ENCODE measurements at places on chromosomes 11 and 22.

DNA sequence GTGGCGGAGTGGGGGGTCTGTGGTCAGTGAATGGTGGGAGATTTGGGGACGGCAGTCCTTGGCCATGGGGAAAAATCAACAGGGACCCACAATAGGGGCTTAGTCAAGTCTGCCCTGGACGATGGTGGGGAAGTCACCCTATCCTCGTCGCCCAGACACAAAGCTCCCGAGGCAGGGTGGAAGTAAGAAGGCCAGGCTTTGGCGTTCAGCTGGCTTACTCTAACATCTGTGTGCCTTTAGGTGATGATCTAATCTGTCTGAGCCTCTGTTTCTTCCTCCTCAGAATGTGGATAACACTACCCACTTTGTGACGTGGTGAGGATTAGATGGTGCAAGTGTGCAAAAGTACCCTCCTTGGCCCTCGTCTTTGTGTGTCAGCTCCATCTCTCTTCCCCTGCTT, 192.2 kb downstream of the ST3GAL4 start:
- peaks cover 20% of the 10 kb centered on the region for H3K4me1 ChIP-seq
- no peak overlapping the region for H3K27ac ChIP-seq
- no peak for DNase-seq
- H3K27me3 ChIP-seq, result no peaks in the 10 kb centered on the region

DNA sequence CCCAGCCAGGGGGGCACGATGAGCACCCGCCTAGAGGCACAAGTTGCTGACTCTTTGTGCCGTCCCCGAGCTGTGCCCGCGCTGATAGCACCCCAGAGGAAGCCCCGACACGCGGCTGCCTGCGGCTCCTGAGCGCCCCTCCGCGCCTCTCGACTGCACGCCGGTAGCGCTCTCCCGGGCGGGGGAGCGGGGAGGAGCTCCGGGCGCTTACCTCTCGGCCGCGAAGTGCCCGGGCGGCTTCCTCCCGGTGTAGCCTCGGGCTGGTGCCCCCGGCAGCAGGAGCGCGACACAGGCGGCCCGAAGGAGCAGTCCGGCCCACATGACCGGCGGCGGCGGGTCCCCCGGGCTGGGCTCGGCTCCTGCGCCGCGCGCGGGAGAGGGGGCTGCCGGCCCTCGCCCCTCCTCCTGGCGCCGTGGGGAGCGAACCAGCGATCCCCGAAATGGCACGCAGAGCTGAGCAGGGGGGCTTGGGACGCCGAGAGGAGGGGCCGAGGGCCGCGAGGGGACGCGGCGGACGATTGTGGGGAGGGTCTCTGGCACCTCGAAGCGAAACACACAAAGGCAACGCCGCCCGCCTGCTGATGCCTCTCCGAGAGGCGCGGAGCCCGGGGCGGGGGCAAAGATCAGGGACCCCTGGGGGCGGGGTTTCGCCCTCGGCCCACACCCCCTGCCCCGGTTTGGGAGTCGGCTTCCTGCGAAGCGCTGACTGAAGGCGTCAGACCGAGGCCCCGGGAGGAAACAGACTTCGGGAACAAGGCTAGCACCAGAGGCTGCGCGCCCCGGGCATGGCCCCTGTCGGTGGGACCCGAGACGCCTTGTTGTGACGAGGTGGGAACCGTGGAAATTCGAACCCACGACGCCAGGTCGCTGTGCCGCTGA, at the start of gene VWCE:
TSS of gene VWCE (minus strand) at position 600 of the 879 bp plus-strand sequence. CDS start at position 321, 279 bp downstream.
- H3K36me3 ChIP-seq, result peaks cover 10% of the 10 kb centered on the region
- H3K27me3 ChIP-seq, result no peaks in the 10 kb centered on the region
- H3K4me3 ChIP-seq, result peak within 1 kb of the TSS; percentile 70
- peak within 1 kb of the TSS; percentile 74 for H3K27ac ChIP-seq
- peaks cover 50% of the 10 kb centered on the region for H3K4me1 ChIP-seq

GRCh38 chr11:78349114-78349513, 68.5 kb downstream of the GAB2 start:
- no peak for DNase-seq
- no peaks in the 10 kb centered on the region for H3K36me3 ChIP-seq
- no peaks in the 10 kb centered on the region for H3K27me3 ChIP-seq
- peak overlapping the region; percentile 68 for H3K27ac ChIP-seq
- H3K4me3 ChIP-seq, result no peak overlapping the region

- no peaks in the 10 kb centered on the region for H3K27me3 ChIP-seq
- no peak overlapping the region for H3K4me3 ChIP-seq
- DNase-seq, result no peak
- no peaks in the 10 kb centered on the region for H3K4me1 ChIP-seq
- H3K27ac ChIP-seq, result no peak overlapping the region
Measured at GRCh38 chr11:96964661-96965060, 574.8 kb downstream of the JRKL start.

DNA sequence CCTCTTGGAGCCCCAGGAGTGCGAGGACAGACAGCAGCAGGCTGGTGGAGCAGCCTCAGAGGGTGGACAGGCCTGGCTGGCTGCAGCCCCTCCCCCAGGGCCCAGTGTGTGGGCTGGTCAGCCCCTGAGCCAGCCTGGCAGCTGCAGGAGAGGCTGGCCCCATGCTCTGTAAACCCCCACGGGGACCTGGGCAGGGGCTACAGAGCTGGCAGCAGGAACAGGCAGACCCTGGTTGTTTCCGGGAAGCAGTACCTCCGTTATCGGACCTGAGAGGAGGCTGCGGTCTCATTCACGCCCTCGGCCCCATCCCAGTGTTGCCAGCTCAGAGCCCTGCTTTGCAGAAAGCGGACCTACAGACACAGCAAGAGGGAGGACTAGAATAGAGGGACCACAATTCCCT, 38.5 kb upstream of the COMT start:
- peaks cover 2% of the 10 kb centered on the region for H3K36me3 ChIP-seq
- no peaks in the 10 kb centered on the region for H3K4me1 ChIP-seq
- DNase-seq, result no peak
- H3K4me3 ChIP-seq, result no peak overlapping the region
- H3K27ac ChIP-seq, result no peak overlapping the region

DNA sequence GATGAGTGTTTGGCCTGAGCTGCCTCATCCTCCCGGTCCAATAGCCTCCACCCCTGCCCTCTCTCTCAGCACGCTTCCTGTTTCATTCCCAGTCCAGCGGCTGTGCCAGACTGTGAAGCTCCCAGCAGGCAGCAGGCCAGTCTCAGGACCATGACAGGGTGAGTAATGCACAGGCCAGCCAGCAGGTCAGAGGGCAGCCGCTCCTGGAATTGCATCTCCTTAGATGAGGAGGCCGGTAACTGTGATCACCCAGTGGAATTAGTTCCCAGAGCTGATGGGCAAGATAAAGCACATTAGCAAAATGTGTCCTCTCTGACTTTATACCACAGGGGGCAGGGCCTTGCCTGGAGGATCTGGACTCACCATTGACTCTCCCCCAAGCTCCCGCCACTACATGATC, 251.2 kb downstream of the ETS1 start:
- H3K27ac ChIP-seq, result no peak overlapping the region
- H3K4me1 ChIP-seq, result peaks cover 9% of the 10 kb centered on the region
- no peaks in the 10 kb centered on the region for H3K36me3 ChIP-seq

- no peak overlapping the region for H3K4me3 ChIP-seq
- no peaks in the 10 kb centered on the region for H3K36me3 ChIP-seq
- no peaks in the 10 kb centered on the region for H3K27me3 ChIP-seq
- H3K4me1 ChIP-seq, result no peaks in the 10 kb centered on the region
- no peak overlapping the region for H3K27ac ChIP-seq
Measured at GRCh38 chr11:109123816-109124787, 297.9 kb upstream of the C11orf87 start.

DNA sequence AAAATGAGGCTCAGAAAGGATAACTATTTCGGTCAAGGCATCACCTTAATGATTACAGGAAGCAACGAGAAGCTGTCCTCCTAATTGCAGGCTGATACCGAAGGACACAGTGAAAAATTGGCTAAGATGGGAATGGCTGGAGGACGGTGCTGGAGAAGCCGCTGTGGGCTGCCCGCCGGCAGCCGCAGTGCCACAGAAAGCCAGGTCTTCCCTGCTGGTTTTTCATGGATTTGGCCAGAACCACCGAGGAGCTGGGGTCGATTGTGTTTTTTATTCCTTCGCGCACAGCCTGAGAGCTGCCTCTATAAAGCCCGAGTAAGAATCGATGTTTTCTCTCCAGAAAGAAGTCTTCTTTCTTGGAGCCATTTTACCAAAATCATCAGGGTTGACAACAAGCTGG, 1484.2 kb downstream of the BRD1 start:
- no peaks in the 10 kb centered on the region for H3K36me3 ChIP-seq
- no peak for DNase-seq
- H3K27ac ChIP-seq, result no peak overlapping the region
- no peaks in the 10 kb centered on the region for H3K4me1 ChIP-seq

- H3K27me3 ChIP-seq, result no peaks in the 10 kb centered on the region
- peaks cover 8% of the 10 kb centered on the region for H3K4me1 ChIP-seq
- no peak overlapping the region for H3K4me3 ChIP-seq
- DNase-seq, result no peak
- no peaks in the 10 kb centered on the region for H3K36me3 ChIP-seq
Measured at GRCh38 chr11:69311767-69312385, 17.9 kb downstream of the MYEOV start.

DNA sequence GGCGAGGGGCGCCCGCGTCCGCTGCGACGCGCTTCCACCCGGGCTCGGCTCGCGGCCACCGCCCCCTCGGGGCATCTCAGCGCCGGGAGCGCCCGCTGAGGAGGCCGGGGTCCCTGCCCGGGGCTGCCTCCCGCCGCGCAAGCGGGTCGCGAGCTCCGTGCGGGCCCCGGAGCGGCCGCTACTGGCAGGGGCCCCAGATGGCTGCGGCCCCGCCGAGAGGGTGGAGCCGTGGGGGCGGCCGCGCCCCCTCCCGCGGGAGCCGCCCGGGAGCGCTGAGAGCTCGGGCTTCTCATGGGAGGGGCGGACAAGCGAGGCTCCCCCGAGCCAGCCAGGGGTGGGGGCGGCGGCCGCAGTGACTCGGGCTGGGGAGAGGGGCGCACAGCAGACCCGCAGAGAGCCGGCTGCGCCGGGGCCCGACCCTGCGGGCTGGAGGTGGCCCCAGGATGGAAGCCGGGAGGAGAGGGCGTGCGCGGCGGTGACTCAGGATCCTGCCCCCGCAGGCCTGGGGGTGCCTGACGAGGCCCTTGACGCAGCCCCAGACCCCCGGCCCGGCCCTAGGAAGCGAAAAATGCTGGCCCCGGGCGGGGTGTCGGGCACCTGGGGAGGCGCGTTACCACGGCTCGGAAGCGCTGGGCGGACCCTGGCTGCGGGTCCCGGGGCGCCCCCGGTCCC, 603 bp upstream of the ZFTA start:
- H3K36me3 ChIP-seq, result no peaks in the 10 kb centered on the region
- peak overlapping the region; percentile 62 for H3K4me3 ChIP-seq
- no peak for DNase-seq
- H3K27ac ChIP-seq, result peak overlapping the region; percentile 85
- peaks cover 40% of the 10 kb centered on the region for H3K4me1 ChIP-seq

- no peak for DNase-seq
- H3K27ac ChIP-seq, result no peak overlapping the region
- H3K27me3 ChIP-seq, result no peaks in the 10 kb centered on the region
- H3K36me3 ChIP-seq, result no peaks in the 10 kb centered on the region
- no peak overlapping the region for H3K4me3 ChIP-seq
Measured at GRCh38 chr22:32177221-32177765, 18.2 kb upstream of the C22orf42 start.

GRCh38 chr11:69138265-69138664, 17.5 kb upstream of the SMIM38 start:
- H3K27me3 ChIP-seq, result no peaks in the 10 kb centered on the region
- DNase-seq, result no peak
- H3K4me1 ChIP-seq, result no peaks in the 10 kb centered on the region

DNA sequence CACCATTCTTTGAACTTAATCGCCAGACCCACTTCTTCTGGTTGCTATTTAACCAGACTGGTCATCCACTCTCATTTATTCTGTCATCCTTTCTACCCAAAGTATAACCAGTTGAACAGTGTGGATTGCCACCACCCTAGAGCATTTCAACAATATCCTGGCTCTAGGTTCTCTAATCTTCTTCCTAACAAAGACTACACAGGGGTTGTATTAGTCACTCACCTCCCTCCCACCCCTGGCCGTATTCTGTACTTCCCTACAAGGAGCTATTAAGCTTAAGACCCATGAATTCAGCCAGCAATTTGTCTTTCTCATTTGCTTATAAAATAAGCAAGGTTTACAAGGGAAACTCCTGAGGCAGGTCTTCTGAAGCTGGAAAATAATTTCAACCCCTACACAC, 46.9 kb upstream of the CEP126 start:
- no peak overlapping the region for H3K4me3 ChIP-seq
- H3K36me3 ChIP-seq, result no peaks in the 10 kb centered on the region
- peaks cover 5% of the 10 kb centered on the region for H3K4me1 ChIP-seq
- no peaks in the 10 kb centered on the region for H3K27me3 ChIP-seq
- H3K27ac ChIP-seq, result no peak overlapping the region
- no peak for DNase-seq

DNA sequence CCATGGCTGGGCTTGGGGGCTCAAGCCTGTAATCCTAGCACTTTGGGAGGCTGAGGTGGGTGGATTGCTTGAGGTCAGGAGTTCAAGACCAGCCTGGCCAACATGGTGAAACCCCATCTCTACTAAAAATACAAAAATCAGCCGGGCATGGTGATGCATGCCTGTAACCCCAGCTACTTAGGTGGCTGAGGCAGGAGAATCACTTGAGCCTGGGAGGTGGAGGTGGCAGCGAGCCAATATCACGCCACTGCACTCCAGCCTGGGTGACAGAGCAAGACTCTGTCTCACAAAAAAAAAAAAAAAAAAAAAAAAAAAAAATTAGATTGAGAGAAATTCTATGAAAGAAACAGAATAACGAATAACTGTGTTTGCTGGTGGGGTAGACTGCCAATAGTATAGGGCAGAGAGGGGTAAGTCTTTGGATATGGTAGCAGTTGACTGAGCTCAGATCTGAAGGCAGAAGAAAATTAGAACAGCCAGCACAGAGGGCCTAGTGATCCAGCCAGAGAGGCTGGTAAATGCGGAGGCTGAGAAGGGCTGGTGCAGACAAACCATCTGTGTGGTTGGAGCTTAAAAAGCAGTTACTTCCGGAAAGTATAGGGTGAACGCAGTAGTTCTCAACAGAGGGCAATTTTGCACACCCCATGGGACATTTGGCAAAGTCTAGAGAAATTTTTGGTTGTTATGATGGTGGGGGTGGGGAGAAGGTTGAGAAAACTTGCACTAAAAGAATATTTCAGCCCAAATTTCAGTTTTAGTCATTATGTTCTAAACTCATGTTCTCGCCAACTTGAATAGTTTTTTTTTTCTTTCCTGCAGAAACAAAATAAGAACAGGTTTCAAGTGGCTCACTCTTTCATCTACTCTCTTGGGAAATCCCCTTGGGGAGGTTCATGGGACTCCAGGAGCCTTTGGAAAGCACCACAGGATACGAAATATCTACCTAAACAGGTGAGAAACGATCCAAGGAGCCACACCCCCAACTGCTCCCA, 1.6 kb upstream of the HORMAD2 start:
- H3K4me3 ChIP-seq, result no peak overlapping the region
- H3K27me3 ChIP-seq, result no peaks in the 10 kb centered on the region
- no peaks in the 10 kb centered on the region for H3K4me1 ChIP-seq
- no peaks in the 10 kb centered on the region for H3K36me3 ChIP-seq

- no peak overlapping the region for H3K27ac ChIP-seq
- H3K36me3 ChIP-seq, result no peaks in the 10 kb centered on the region
- no peaks in the 10 kb centered on the region for H3K4me1 ChIP-seq
- no peak for DNase-seq
- H3K27me3 ChIP-seq, result no peaks in the 10 kb centered on the region
Measured at GRCh38 chr22:25100948-25101347, 98.7 kb upstream of the CRYBB3 start.

Measured in vagina (tissue), 2 donors.